ENCODE measurements at places on chromosomes 4 and X.
A peak's percentile ranks its signal among the peaks of the same experiment; 100 is the strongest.

DNA sequence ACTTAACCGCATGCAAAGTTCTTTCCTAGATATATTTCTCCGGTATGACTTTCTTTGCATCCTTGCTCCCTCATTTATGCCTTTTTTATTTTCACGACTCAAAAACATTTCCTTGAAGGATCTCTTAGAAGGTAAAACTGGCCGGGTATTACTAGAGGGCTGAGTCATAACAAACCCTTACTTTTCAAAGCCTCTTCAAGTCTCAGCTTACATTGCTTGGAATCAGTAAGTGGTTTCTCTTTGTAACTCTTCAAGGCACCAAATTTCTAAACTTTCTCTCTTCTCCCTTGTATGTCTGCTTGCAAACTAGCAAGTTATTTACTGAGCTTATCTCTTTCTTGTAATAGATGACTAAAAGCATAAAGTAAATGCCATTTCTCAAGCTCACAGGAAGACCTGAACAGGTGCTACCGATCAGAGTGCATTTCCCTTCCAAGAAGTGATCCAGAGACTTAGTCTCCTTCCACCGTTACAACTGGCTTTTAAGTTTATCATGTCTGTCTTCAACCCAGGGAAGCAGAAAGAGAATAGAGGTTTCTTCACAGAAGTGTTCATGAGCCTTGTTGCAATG, 75.5 kb downstream of the ANXA10 start:
- no peak for DNase-seq

GRCh38 chr4:7126981-7127380, 59.1 kb upstream of the GRPEL1 start:
- no peak for DNase-seq

GRCh38 chr4:24957886-24958285, 45.0 kb upstream of the CCDC149 start:
- no peak for DNase-seq

DNA sequence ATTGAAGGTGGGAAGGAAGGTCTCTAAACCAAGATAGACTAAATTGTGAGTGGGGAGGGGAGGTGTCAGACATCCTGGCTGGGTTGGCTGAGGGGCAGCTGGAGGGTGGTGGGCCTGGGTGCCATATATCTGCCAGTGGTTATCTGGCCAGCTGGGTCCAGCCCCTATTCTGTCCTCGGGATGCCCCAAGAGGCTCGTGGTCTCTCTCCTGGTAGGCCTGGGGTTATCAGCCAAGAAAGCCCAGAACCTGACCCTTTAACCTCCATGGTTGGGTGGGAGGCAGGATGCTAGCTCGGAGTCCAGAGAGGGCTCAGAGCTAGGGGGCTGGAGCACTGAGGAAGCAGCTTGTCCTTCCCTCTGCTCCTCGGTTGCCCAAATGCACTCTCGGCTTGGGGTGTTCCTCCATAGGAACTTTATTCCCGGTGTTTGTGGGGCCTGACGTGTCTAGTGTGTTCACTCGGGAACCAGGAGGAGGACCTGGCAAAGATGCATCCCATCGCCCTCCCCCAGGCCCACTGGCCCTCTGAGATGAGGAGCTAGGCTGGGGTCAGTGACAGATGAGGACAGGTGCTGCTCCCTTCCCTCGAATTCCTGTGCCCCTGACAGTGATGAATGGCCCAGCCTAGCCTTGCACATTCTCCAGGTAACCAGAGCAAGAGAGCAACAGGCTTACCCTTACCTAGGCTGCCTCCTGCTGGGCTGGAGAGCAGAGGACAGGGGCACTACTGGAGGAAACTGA, 5.2 kb upstream of the EFNB1 start:
- no peak for DNase-seq

DNA sequence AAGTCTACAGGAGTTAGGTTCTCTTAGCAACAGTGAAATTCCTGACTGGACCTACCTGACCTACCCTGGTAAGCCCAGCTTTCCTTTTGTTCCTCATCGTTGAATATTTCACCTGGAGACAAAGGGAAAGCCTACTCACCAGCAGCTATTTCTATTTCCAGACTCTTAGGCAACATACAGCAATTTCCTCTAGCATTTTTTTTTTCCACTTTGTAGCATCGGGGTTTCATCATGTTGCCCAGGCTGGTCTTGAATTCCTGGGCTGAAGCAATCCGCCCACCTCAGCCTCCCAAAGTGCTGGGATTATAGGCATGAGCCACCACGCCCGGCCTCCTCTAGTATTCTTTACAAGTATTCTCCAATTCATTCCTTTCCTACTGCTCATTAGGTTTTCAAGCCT, 6.8 kb upstream of the S100G start:
- no peak for DNase-seq

DNA sequence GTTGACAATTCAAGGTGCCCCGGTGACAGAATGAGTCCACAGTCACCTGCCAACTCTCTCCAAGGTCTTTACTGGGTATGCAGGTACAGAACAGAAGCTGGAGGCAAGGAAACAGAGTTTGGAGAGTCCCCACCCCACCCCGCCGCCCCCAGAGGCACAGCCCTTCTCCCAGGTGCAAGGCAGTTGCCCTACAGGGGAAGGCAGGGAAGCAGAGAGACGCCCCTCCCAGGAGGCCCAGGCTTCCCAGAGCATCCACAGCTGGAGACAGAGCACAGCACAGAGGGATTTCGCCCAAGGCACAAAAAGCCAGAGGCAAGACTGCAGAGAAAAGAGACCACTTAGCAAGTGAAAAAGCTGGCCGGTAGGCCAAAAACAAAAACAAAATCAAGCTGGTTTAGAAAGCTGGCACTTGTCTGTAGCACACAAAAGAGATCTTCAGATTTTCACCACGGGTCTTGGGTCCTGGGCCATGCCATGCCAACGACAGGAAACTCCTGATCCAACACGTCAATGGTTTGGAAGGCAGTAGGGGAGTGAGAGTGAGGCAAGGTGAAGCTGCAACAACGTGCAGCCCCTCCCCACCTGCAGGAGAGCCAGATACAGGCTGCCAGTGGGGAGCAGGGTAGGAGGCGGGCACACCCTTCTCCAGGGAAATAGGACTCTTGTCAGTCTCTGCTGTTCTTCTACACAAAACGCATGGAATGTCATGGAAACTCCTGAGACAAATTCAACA, 113.3 kb downstream of the AFAP1 start:
- no peak for DNase-seq

- no peak for DNase-seq
Measured at GRCh38 chr4:87632469-87632868, 17.6 kb upstream of the DMP1 start.

GRCh38 chrX:124529786-124530185, 183.4 kb downstream of the SH2D1A start:
- DNase-seq = no peak

DNA sequence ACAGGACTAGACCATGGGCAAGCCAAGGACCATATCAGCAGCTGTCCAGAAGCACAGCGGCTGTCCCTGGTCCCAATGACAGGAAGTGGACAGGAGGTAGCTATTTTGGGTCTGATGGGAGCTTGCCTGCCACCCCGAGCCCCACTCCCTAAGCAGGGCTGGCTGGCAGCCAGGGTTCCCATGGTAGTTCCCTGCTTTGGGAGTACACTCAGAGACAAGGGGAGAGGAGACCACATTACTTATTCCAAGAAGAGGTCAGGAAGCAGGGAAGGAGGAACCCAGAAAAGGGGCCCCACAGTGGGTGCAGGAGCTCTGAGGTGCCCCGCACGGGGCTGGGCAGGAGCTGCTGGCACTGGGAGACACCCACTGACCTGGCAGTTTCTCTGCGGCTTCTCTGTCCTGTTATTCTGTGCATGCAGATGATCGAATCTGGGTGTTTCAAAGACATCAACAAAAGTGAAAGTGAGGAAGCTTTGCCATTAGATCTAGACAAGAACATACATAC, 36.3 kb downstream of the HTT-AS start:
- DNase-seq = no peak

- no peak for DNase-seq
Measured at GRCh38 chrX:130874751-130875150, 28.3 kb downstream of the ENOX2 start.

- DNase-seq = no peak
Measured at GRCh38 chr4:106647451-106647850, 278.9 kb upstream of the GIMD1 start.

DNA sequence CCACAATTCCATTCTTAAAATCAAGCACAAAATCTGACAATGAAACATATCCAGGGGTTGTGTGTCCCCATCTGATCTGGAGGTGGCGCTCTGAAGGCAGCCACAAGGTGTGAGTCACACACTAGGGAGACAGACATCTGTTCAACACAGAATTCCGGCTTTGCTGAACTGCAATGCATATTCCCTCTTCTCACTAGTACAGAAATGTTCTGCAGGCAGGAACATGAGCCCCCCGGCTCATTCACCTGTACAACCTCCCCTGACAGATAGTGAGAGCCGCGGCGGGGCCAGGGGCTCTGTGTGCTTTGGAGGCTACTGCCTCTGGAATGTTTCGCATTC, 41.9 kb downstream of the WDR1 start:
- peak; percentile 69 for DNase-seq

- no peak for DNase-seq
Measured at GRCh38 chr4:21900211-21900610, 48.4 kb downstream of the KCNIP4 start.

- DNase-seq = no peak
Measured at GRCh38 chr4:156197216-156197615, 243.6 kb upstream of the CTSO start.

DNA sequence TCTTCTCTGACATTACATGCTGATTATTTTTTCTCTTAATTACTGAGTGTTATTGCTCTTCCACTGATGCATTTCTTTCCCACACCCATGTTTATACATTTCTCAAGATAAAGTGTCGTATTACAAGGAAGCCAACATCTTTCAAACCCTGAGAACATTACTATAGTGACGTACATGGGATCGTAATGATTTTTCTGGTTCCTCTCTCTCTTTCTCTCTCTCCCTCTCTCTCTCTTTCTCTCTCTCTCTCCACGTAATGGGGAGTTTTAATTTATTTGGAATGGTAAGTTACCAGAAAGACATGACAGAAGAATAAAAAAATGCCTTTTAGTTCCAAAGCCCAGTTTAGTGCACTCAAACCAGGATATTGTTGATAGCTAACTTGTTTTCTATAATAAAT, 40.4 kb upstream of the MAPK10 start:
- DNase-seq = no peak

- no peak for DNase-seq
Measured at GRCh38 chr4:75107755-75108612, 175.1 kb downstream of the PARM1 start.

DNA sequence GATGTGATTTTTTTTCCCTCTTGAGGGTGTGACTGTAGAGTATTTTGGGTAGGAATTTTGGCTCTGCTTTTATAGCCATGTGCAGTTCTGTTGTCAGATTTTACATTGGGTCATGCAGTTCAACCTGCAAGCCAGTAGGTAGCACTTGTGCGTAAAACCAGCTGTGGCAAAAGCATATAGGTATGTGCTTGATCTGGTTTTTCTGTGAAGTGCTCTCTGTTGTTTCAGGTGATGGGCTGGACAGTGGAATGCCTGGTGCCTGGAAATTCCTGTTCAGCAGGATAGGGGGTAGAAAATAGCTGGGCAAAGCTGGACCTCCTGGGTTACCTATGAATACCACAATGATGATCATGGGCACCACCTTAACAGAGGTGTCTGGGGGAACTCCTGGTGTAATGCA, 584.2 kb upstream of the PCDH10 start:
- DNase-seq = no peak

- DNase-seq = no peak
Measured at GRCh38 chr4:66048861-66049260, 378.6 kb upstream of the EPHA5 start.

- DNase-seq = no peak
Measured at GRCh38 chrX:13768939-13769338, 34.4 kb downstream of the OFD1 start.

GRCh38 chrX:17697191-17697590, 40.1 kb upstream of the SCML1 start:
- DNase-seq = no peak

GRCh38 chr4:178339769-178340168, 897.5 kb upstream of the AGA start:
- no peak for DNase-seq

DNA sequence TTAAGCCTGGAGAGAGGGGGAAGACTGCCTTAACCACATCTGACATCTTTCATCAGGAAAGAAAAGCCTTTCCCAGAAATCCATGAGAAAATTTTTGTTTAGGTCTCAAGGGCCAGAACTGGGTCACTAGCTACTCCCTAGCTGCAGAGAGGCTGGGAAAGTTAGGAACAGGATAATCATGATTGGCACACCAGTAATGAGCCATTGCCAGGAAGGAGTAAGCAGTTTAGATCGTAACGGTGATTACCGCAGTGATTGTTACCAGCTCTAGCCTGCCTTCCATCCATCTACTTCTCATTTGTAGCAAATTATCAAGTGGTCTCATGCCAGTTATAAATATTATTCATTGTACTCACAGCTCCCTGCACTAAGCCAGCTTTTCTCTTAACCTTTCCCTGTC, 22.7 kb upstream of the STX18 start:
- no peak for DNase-seq

- no peak for DNase-seq
Measured at GRCh38 chr4:168524006-168524405, 27.2 kb downstream of the PALLD start.

DNA sequence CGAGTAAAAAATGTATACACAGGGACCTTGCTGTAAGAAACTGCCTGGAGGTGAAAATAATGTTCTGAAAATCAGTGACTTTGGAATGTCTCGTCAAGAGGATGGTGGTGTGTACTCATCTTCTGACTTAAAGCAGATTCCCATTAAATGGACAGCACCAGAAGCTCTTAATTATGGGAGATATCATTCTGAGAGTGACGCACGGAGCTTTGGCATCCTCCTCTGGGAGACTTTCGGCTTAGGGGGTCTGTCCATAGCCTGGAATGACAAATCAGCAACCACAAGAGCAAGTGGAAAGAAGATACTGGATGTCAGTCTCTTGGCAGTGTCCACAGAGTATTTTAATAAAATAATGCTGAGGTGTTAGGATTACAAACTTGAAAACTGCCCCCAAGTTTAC, 129.4 kb downstream of the THOC2 start:
- DNase-seq = no peak

GRCh38 chr4:138981930-138982390, 33.6 kb upstream of the NOCT start:
- no peak for DNase-seq

- DNase-seq = no peak
Measured at GRCh38 chr4:98937986-98938720, 9.2 kb upstream of the EIF4E start.

DNA sequence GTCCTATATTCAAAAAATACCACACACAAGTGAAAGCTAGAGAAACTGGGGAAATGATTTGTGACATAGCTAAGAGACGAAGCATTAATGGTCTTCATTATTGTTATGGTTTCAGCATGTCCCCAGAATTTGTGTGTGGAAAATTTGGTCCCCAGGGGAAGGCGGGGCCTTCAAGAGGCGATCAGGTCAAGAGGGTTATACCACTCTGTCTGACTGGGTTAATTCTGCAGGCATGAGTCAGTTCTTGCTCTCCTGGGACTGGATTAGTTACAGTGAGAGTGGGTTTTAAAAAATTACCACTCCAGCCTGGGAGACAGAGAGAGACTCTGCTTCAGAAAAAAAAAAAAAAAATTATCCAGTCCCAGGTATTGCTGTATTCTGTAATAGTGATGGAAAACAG, 2.1 kb upstream of the MTNR1A start:
- peak; percentile 53 for DNase-seq

GRCh38 chr4:41104155-41104554, 110.2 kb downstream of the APBB2 start:
- DNase-seq = no peak

- no peak for DNase-seq
Measured at GRCh38 chr4:2824329-2824835, 19.3 kb upstream of the ADD1 start.

- DNase-seq = no peak
Measured at GRCh38 chr4:68074397-68074796, 55.3 kb downstream of the TMPRSS11F start.

GRCh38 chrX:81354954-81355353, 153.1 kb downstream of the SH3BGRL start:
- DNase-seq = no peak

All from D341Med (cell line).